ENCODE measurements at places on chromosomes 1 and 21.

GRCh38 chr1:92410706-92411105, 76.0 kb downstream of the GFI1 start:
- DNase-seq: no peak

DNA sequence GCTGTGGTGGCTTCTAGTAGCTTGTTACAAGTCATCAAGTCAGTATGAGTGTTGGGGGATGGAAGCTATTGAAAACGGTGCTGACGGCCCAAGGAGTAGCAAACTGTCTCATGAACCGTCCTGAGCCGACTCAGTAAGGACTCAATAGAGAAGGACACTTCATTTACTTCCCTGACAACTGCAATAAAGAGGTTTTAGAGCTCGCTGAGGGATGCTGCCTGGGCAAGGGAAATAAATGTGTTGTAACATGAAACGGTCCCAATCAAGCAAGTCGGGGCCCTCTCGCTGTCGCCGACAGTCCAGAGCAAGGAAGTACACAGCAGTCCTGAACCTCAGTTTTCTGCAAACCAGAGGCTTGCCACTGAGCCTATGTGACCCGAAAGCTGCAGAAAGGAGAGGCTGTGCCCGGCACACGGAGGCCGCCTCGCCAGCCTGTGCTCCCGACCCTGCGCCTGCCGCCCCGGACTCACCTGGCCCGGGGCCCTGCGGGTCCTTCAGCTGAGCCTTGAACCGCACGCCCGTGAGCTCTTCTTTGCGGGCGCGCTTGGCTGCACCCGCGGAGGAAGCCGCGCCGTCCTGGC, 423 bp downstream of the URB1 start:
- DNase-seq: no peak

DNA sequence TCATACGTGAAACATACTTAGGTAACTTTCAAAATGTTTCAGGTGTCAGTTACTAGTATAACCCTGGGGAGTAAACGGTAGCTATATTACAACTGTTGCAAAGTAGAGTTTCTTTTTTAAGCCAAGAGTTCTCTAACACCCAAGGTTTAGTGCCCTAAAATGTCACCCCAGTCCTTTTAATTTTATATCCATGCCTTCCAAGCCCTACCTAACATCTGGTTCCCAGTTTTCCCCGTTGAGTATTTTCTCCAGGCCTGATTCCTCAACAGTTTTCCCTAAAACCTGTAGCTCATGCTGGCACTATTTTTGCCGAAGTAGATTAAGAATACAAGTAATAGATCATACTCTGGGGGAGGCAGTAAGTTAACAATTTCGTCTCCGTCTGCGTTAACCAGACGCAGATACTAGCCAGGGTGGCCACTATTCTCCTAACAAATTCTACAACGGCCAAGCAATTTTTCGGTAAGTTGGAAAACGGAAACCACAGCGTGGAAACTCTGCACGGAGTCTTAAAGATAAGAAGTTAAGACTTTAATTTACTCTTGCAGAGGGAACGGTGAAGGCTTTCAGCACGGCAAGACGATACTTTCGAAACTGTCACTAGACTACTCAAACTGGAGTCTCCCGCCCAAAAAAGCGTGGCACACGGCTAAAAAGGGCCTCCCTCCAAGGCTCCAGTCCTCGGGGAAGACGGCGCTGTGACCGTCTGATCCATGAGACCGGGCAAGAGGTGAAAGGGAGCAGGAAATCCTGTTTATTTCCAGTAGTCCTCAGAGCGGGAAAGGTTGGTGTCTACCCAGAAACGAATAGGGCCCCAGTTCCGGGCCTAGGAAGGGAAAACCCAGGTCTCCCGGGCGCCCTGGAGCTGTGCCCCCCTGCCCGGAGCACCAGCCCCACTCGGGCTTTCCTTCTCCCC, 945 bp downstream of the SRSF4 start:
- DNase-seq: no peak

- DNase-seq: peak; percentile 5
Observed at GRCh38 chr1:35505911-35506798, 51.0 kb downstream of the KIAA0319L start.

DNA sequence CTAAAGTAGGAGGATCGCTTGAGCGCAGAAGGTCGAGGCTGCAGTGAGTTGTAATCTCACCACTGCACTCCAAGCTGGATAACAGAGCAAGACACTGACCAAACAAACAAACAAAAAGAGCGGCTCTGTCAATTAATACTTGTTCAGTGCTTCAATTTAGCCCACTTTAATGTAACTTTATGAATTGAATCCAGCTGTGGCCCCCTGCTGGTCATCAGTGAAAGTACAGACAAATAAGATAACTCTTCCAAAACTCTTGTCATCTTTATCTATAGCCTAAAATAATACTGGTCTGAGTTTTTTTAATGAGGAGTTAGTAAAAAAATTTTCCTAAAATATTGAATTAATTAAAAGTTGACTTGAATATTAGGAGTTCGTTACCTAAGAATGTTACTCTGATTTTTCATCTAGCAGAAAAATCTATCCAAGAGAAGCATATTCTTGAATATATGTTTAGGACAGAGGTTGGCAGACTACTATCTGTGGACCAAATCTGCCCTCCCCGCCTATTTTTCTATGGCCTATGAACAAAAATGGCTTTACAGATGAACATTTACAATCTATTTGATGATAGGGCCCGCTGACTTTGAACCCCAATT, 26.1 kb downstream of the ATP5PF start:
- DNase-seq: peak; percentile 25

GRCh38 chr1:235293322-235293942, 34.5 kb downstream of the ARID4B start:
- DNase-seq: no peak

DNA sequence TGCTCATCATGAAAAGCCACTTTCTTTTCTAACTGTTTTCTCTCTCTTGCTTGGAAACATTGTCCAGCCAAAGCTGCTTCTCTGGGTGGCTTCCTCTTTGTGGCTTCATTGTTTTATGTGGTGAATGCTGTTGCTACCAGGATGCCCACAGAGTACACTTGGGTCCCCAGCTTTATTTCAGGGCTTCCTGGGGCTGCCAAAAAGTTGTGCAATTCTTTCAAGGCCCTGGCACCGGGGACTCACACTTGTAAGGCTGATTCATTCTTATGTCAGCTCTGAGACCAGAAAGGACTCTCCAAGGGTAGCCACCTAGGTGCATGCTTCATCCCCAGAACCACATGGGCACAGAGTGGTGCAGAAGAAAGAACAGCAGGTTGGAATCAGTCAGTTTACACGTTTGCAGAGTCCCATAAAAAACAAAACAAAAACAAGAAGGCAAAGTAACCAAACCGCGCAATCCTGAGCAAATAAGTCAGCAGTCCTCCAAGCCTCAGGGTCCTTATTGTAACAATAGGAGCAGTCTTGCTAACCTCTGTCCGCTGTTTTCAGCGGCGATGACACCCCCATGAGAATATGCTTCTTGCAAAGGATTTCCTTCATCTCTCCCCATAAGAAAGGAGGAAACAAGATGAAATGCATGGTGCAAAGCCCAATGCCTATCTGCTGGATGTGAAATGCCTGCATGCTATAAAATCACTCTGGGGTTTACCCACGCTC, 89.9 kb upstream of the SSX2IP start:
- no peak for DNase-seq
